ENCODE measurements at places on chromosomes 4 and X.

GRCh38 chr4:96295143-96295741, 455.3 kb downstream of the PDHA2 start:
- DNase-seq = no peak

DNA sequence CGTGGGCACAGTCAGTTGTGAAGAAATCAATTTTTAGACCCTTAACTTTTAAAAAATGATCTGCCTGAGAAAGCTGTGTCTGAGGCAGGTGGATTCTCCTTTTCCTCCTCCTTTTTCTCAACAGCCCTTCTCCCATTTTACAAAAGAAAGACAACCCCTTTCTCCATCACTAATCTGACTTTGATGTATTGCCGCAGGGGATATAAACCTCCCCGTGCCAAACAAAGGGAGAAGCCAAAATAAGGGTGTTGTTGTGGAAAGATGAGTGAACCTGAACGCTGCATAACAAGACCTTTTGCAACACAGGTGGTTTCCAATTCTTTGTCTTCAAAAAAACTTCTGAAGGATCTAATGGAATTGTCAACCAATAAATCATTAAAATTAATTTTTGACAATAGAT, 8.4 kb upstream of the FHL1 start:
- no peak for DNase-seq

GRCh38 chr4:25252230-25253070, 18.6 kb downstream of the PI4K2B start:
- no peak for DNase-seq

- DNase-seq = no peak
Measured at GRCh38 chr4:75189711-75190335, 256.9 kb downstream of the PARM1 start.
